Activated CD8-positive, alpha-beta memory T cell treated with anti-CD3 and anti-CD28 coated beads for 4 hours (primary cell): ENCODE measurements at places on chromosomes 3 and 15.

GRCh38 chr3:85481411-85482212 is 522.8 kb downstream of the CADM2 start:
- DNase-seq: no peak

- no peak for DNase-seq
These were observed 733.5 kb upstream of the CCDC54 start for GRCh38 chr3:106643684-106644161.

- no peak for DNase-seq
These were observed 106.3 kb downstream of the CHDH start for GRCh38 chr3:53739966-53740365.

DNA sequence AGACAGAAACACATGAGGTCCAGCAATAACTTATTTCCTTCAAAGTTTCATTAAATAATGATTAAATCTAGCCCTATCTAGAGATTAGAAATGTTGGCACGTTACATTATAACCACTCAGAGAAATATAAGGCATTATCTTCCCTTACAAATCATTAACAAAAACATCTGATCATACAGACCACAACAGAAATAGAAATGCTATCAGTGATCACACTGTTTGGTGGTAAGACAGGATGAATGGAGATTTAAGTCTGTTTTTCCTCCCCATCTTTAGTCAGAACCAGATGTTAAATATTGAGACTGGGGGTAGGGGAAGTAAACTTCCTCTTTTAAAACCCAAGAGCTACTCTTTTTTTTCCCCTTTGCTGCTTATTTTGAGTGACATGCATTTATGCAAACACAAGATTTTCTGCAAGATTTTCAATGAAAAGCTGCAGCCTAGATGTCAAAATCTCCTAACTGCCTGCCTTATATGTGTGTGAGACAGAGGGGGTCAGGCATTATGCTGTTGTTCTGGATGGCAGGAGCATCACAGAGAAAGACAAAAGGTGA is 70.4 kb downstream of the CBLB start:
- no peak for DNase-seq

- DNase-seq: no peak
These were observed 28.3 kb upstream of the ETV5 start for GRCh38 chr3:186137051-186137685.

GRCh38 chr15:44780608-44781007 is 44.3 kb downstream of the TRIM69 start:
- DNase-seq: no peak

GRCh38 chr3:12959410-12959809 is 113.8 kb downstream of the IQSEC1 start:
- DNase-seq: no peak

GRCh38 chr3:61606196-61606595 is 44.8 kb downstream of the PTPRG start:
- DNase-seq: no peak

GRCh38 chr3:134260987-134261386 is 10.3 kb upstream of the RYK start:
- no peak for DNase-seq

- no peak for DNase-seq
These were observed 462.4 kb downstream of the RAP2B start for GRCh38 chr3:153624310-153625030.

GRCh38 chr3:182364723-182365650 is 428.3 kb upstream of the ATP11B start:
- DNase-seq: no peak

- DNase-seq: no peak
These were observed 2.5 kb downstream of the DNAJB8 start for GRCh38 chr3:128464188-128464587.

- no peak for DNase-seq
These were observed 39.7 kb downstream of the UNC13C start for GRCh38 chr15:54017959-54018358.

DNA sequence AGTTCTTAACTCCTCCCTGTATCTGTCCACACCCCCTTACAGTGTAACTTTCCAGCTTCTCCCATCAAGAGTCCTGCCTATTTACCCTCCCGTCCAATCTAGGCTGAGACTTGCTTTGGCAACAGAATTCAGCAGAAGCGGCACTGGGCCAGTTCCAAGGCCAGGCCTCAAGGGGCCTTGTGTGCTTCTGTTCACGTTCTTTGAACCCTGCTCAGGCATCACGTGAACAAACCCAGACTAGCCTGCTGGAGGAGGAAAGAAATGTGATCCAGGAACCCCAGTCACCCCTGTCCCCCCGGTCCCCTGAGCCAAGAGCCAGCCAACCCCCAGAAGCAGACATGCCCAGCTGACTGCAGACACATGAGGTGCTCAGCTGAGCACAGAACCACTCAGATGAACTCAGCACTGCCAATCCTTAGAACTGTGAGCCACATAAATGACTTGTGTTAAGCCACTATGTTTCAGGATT is 76.1 kb upstream of the DCLK3 start:
- DNase-seq: no peak

- DNase-seq: no peak
These were observed 31.9 kb downstream of the EHD4 start for GRCh38 chr15:41940441-41940857.

DNA sequence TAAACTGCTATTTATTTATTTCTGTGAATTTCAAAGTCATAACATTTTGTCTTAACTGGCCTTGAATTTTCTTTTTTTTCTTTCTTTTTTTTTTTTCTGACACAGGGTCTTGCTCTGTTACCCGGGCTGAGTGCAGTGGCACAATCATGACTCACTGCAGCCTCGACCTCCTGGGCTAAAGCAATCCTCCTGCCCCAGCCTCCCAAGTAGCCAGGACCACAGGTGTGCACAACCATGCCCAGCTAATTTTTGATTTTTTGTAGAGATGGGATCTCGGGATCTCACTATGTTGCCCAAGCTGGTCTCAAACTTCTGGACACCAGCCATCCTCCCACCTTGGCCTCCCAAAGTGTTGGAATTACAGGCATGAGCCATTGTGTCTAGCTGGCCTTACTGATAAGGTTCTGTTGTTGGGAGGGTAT is 77.4 kb upstream of the TNFSF10 start:
- DNase-seq: no peak

- DNase-seq: no peak
These were observed 55.4 kb downstream of the ZNF148 start for GRCh38 chr3:125319765-125320164.
